ENCODE measurements at places on chromosomes 1 and 21.

DNA sequence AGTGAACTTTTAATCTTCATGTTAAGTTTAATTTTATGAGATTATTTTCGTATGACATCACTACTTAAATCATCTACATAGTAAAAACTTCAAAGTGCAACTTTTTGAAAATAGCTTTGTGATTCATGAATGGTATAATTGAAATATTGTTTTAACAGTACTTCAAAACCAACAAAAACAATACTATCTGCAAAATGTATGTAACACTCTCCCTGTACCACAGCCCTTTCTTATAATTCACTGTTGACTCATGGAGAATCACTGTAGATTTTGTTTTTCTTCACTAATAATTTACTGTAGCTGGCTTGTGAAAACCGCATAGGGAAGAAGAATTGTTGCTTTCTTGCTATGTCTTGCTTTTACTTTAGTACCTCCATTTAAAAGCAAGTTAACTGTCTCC, 301.4 kb upstream of the ADAMTS5 start:
- no peak for DNase-seq

GRCh38 chr21:16583556-16583955, 853.8 kb downstream of the USP25 start:
- DNase-seq: no peak

- no peak for DNase-seq
These were observed 170.1 kb downstream of the CRB1 start for GRCh38 chr1:197438010-197438790.

DNA sequence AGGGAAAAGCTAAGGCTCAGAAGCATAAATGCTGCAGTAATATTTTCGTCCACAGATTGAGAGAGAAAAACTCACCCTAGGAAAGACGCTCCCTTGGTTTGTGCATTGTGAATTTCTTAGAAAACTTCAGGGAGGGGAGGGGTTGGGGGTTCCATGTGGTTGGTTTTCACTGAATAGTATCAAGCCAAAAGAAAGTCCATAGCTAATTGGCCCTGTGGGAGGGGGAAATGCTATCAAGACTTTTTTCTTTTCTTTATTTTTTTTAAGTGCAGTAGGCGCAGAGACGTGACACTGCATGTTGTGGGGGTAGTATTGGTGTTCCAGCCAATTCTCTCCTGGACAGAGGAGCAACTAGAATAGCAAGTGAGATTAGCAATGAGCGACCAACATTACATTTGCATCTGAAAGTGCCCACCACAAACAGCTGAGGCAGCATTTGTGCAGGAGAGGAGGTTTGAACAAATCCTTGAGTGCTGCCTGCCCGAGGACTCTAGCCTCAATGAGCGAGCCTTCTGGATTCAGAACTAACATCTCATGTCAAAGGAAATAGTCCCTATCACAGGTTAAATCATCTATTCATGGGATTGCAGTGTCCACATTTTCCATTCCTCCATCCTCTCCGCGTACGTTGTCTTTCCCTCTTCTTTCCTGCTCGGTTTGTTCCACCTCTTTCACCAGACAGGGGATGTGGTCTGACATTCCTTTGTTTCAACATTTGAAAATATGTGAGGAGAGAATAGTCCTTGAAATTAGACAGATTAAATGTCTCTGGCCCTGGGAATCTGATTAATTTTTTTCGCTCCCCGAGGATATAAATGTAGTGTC, 118.0 kb upstream of the MARK1 start:
- DNase-seq: no peak

- DNase-seq: no peak
These were observed 26.4 kb upstream of the SELENON start for GRCh38 chr1:25773441-25774125.

- DNase-seq: no peak
These were observed 16.5 kb downstream of the DYRK1A start for GRCh38 chr21:37383086-37383485.

DNA sequence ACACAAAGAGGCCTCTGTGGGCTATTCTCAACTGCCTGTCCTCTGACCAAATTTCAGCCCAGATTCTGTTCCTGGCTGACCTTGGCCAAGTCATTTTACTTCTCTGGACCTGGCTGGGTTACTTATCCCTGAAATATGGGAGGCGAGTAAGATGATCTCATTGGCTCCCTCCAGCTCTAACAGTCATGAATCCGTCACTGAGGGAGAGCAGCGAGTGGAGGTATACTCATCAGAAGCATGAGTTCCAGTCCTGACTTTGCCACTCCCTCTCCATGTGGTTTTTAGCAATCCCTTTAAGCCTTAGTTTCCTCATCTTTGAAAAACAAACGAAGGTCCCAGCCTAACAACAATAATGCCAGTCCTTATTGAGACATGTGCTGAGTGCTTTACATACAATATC, 63.5 kb downstream of the CCDC185 start:
- no peak for DNase-seq

- DNase-seq: no peak
These were observed 3.8 kb downstream of the SMG7 start for GRCh38 chr1:183476081-183476480.

DNA sequence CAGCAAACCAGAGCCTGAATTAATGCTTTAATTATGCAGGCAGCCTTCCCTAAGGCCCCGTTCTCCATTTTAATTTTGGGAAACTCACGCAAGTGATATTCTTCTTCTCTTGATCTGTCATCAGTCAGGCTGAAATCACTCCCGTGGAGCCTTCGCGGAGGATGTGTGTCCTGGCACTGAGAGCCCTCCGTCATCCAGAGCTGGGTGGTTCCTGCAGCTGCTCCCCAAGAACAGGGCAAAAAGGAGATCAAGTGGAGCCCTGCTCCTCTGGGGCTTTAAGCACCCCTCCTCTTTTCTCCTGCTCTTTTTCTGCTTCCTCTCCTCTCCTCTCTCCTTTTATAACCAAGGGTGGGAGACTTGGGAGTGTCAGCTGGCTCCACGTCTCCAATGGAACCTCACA, 133.2 kb upstream of the CACNA1E start:
- no peak for DNase-seq

GRCh38 chr1:205545001-205545919, 40.8 kb downstream of the CDK18 start:
- no peak for DNase-seq

- DNase-seq: peak; percentile 94
These were observed 41.4 kb upstream of the LMX1A start for GRCh38 chr1:165397944-165398343.

DNA sequence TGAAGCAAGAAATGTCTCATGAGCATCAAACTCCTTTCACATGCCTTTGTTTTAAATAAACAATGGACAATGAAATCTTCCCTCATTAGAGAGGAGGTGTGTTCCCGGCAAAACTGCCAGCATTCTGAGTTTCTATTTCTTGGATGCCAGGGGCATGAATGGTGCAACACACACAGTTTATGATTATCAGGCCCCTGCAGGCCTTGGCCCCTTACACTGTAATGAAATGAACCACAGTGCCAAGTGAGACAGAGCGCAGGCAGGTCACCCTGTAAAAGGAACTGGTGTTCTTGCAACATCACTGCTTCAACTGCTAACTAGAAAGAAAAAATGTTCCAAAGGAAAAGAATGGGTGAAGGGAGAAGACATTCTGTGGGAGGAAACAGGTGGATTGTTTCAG, 3.8 kb upstream of the PIGC start:
- DNase-seq: no peak

DNA sequence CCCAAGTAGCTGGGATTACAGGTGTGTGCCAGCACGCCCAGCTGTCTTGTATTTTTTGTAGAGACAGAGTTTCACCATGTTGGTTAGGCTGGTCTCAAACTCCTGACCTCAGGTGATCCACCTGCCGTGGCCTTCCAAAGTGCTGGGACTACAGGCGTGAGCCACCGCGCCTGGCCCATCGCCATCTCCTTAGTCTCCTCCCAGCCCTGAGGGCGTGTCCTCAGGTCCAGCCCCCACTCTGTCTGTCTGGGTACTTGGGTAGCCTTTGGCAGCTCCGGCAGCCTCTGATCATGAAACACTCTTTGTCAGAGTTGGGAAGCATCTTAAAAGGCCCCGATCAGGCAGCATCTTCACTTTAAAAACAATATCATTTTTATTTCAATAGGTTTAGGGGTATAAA, 90.3 kb upstream of the DISP3 start:
- DNase-seq: no peak

DNA sequence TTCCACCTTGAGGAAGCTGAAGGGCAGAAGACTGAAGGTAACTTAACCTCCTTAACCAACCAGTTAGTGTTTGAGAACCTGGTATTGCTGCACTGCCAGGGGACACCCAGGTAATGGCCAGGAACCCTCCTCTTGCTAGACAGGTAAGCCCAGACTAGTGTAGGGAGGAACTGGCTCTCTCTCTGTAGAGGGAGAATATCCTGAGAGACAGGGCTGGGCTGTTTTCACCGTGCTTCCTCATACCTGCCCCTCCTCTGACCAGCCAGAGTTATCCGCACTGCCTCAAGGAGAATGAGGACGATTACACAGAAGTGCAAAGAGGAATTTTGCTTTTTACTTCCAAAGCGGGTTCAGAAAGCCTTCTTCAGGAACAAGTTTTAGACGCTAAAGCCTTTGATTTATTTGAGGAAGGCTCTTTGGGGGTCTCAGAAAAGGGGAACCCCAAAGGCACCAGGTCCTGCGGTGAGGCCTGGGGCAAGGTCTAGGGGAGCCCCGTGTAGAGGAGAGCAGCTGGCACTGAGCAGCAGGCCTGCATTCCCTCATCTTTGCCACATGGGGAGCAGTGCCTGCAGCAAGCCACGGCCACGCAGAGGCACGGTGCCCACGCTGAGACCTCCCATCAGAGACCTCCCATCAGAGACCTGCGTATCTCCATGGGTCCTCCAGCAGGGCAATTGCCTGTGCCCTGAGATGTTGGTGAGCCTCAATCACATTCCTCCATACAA, 13.5 kb downstream of the GNG4 start:
- no peak for DNase-seq

GRCh38 chr1:67191668-67192520, 25.6 kb downstream of the IL23R start:
- no peak for DNase-seq

- DNase-seq: no peak
These were observed 8.7 kb downstream of the KIRREL1 start for GRCh38 chr1:158002022-158002630.

DNA sequence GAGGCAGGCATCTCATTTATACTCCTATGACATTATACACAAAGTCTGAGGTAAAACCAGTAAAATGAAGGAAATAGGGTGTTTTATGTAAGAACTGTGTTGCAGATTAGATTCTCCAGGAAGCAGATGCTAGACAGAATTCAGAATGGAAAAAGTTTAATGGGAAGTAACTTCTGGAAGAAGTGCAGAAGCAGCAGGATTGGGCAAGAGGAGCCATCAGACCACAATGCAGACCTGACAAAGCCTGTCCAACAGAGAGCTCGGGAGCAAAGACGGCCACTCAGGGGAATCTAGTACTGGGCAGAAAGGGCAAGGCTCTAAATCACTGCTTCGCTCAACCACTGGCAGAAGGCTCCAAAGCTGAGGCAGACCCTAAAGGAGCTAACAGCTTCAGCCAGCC, 33.7 kb downstream of the FBXO42 start:
- no peak for DNase-seq

DNA sequence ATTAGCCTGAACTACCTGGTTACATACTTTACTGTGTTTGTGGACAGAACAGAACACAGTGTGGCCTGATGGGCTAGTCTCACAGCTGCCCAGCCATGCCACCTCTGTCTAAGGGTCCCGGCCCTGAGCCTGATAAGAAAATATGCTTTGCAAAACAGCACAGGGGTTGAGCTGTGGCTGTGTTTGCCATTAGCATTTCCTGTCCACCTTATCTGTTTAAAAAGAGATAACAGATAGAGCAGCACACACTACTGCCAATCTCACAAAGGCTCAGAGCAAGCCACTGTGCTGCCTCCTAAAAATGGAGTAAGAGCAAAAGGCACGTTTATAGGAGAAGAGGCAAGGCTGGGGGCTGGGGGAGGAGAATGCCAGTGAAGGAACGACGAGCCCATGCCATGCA, 95.0 kb downstream of the SUSD4 start:
- no peak for DNase-seq

DNA sequence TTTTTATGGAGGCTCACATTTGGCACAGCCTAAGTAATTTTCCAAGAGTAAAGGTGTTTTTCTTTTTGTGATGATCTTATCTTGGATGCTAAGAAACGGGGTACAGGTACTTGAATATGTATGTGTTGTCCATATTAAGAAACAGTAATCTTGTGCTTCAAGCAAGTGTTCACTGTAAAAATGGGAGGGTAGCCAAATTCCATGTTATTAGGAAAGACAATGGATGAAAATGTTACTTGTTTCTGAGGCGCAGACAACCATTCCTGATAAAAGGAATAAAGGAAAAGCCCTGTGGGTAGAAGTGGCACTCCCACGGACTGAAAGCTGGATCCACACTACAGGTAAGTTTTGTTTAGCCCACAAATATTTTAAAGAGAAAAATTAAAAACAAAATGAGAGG, 15.6 kb downstream of the C21orf91 start:
- no peak for DNase-seq

- DNase-seq: no peak
These were observed 194.7 kb downstream of the AK5 start for GRCh38 chr1:77476475-77476874.

GRCh38 chr1:147641695-147642592, 28.4 kb downstream of the ACP6 start:
- peak; percentile 70 for DNase-seq

GRCh38 chr1:50425376-50426107, 2.3 kb upstream of the DMRTA2 start:
- no peak for DNase-seq

DNA sequence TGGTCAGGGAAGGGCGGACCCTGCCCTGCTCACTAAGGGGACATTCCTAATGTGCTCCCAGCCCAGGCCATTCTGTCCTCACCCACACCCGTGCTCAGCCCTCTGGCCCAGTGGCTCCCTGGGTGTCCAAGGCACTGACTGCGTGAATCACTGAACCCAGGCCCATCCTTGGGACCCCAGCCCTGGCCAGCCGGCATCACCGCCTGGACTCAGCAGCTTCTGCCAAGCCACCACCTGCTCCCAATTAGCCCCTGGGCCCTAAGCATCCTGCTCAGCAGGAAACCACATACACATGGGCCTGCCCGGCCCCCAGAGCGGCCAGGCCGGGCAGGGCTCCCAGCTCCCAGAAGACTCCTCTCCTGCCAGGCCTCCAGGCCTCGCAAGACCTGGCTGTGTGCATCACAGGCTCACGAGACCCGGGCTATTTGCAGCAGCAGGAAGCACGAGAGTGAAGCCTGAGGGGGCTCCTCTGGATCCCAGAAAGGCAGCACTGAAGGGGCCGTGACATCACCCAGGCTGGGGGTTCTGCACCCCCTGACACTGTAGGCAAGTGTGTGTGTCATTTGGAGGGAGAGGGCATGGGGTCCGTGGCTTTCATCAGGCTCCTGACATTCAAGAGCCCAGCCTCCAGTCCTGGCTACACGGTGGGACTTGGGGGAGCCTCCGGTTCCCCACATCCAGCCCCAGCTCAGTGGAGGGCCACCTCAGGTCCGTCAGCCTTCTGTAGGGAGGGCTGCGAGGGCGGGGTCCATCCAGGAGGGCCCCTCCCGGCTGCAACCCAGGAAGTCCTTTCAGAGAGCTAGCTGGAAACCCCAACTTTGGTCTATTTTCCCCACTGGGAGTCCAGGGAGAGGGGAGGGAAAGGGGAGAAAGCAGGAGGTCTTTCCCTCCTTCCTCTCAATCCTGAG, 1.6 kb downstream of the MFAP2 start:
- DNase-seq: peak; percentile 41
